ENCODE measurements at places on chromosomes 16 and 17.

- DNase-seq: no peak
Observed at GRCh38 chr17:81049973-81050551, 15.1 kb downstream of the BAIAP2 start.

- DNase-seq: no peak
Observed at GRCh38 chr16:81604960-81605383, 160.4 kb downstream of the CMIP start.

DNA sequence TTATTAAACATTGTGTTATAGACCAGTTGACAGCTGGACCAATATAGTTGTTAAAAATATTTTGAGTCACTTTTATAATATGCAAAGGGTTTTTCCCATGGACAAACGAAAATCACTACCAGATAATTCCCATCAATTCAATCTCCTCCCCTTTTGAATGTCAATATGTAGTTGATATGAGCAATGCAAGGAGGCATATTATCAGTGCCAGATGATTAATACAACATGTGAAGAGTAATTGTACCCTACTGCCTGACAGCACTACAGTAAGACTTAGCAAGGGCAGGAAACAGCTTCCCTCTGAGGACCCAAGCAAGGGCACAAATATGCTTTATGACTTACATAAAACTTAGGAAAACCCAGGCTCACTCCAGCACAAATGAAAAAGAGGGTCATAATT, 17.3 kb downstream of the KANSL1 start:
- no peak for DNase-seq

- no peak for DNase-seq
Observed at GRCh38 chr16:3774156-3774767, 56.9 kb upstream of the TRAP1 start.

GRCh38 chr16:14500791-14501190, 129.3 kb downstream of the PARN start:
- no peak for DNase-seq
